H1 (cell line): ENCODE measurements at places on chromosomes 1 and 21. TPM values are rescaled to one million over a fixed set of nuclear protein-coding genes. Genes with fewer than 3 reads are reported as not detected.

- peaks cover 7% of the 10 kb centered on the region; the same call in 1 of the 2 replicates for H3K4me1 ChIP-seq
- no peak overlapping the region for H3K4me3 ChIP-seq
- peaks cover 24% of the 10 kb centered on the region for H3K36me3 ChIP-seq
- no peaks in the 10 kb centered on the region for H3K27me3 ChIP-seq
- no peak for DNase-seq
Measured at GRCh38 chr1:46345281-46345680, 4.7 kb downstream of the NSUN4 start.

GRCh38 chr1:108075055-108075454, 110.1 kb upstream of the VAV3 start:
- no peaks in the 10 kb centered on the region for H3K27me3 ChIP-seq
- H3K27ac ChIP-seq, result no peak overlapping the region
- no peak for DNase-seq
- no peak overlapping the region for H3K4me3 ChIP-seq
- no peaks in the 10 kb centered on the region for H3K36me3 ChIP-seq

GRCh38 chr1:174637487-174637886, 189.7 kb downstream of the GPR52 start:
- no peak for DNase-seq
- H3K4me1 ChIP-seq, result no peaks in the 10 kb centered on the region
- H3K4me3 ChIP-seq, result no peak overlapping the region
- H3K27me3 ChIP-seq, result no peaks in the 10 kb centered on the region

DNA sequence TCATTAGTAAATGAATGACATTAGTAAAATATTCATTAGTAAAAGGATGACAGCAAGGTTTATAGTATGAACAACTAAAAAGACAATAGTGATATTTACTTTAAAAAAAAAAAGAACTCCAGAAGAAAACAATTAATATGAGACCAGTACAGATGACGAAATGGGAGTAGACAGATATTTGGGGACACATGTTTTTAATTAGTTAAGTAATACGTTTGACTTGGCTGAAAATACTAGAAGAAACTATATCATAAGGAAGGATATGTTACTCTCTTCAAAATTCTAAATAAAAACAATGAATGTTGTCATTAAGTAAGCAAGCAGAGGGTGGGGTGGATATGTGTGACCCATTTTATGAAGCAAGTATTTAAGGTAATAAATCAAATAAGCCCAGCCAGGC, 61.9 kb downstream of the GPATCH2 start:
- DNase-seq, result no peak
- H3K27me3 ChIP-seq, result no peaks in the 10 kb centered on the region
- H3K4me3 ChIP-seq, result no peak overlapping the region

- no peaks in the 10 kb centered on the region for H3K27me3 ChIP-seq
- peaks cover 5% of the 10 kb centered on the region for H3K36me3 ChIP-seq
- H3K4me3 ChIP-seq, result no peak overlapping the region
- H3K27ac ChIP-seq, result no peak overlapping the region
- no peaks in the 10 kb centered on the region for H3K4me1 ChIP-seq
Measured at GRCh38 chr1:34850382-34850781, 9.2 kb downstream of the SMIM12 start.

DNA sequence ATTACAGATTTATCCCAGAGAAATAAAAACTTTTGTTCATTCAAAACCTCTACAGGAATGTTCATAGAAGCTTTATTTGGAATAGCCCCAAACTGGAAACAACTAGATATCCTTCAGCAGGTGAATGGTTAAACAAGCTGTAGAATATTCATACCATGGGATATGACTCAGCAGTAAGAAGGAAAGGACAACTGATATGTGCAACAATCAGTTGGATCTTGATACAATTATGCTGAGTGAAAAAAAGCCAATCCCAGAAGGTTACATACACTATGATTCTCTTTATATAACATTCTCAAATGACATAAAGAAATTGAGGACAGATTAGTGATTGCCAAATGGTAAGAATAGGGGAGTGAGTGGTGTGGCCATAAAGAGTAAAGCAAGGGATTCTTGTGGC, 376.7 kb downstream of the S1PR1 start:
- H3K4me3 ChIP-seq, result no peak overlapping the region
- H3K27ac ChIP-seq, result no peak overlapping the region
- no peaks in the 10 kb centered on the region for H3K4me1 ChIP-seq
- no peaks in the 10 kb centered on the region for H3K27me3 ChIP-seq
- no peak for DNase-seq

DNA sequence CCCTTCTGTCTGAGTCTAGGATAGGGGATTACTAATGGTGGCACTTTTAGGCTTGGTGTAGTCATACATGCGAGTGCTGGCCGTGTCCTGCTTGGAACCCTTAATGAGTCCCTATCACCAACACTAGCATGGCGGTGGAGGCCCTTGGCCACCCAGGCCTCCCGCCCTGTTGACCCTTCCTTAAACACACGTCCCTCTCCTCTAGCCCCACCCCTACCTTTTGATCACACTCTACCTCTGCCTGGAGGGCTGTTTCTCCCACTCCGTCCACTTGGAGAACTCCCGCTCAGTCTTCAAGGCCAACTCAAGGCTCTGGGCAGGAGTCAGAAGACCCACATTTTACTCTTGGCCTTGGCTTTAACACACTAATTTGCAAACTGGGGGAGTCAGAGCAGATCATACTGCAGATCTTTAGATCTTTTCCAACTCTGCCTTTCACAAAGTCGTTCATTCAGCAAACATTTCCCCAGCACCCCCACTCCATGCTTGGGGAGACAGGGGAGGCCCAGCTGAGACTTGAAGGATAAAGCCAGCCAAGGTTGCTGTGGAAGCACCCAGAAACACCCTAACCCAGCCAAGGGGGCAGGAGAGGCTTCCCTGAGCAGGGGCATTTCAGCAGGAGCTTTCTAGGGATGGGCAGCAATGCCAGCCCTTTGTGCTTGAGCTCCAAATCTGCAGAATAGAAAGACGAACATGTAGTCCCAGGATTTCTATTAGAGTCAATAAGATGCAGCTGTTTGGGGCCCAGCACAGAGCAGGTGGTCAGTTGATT, 1.9 kb downstream of the PODN start:
- peaks cover 30% of the 10 kb centered on the region for H3K27me3 ChIP-seq
- H3K4me1 ChIP-seq, result peaks cover 9% of the 10 kb centered on the region
- no peak overlapping the region for H3K27ac ChIP-seq
- no peak overlapping the region for H3K4me3 ChIP-seq
- DNase-seq, result peak; percentile 44

DNA sequence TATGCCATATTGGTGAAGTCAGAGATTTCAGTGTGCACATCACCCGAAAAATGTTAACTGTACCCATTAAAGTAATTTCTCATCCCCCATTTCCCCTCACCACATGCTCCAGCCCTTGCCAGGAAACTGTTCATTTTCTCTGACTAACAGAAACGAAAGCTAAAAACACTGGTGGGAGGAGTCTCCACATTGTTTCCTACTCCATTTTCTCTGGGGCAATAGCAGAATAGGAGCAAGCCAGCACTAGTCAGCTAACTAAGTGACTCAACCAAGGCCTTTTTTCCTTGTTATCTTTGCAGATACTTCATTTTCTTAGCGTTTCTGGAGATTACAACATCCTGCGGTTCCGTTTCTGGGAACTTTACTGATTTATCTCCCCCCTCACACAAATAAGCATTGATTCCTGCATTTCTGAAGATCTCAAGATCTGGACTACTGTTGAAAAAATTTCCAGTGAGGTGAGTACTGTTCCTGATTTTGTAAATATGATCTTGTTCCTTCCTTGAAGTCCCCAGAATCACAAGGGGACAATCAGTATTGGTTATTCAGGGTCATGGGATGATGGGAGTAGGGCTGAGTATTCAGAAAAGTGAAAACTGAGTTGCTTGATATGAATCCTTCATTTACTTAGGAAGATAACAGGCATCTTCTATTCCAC, at the start of gene IFI16:
Gene IFI16 (plus strand): TSS at position 204 of the 658 bp plus-strand sequence. CDS start 4,774 bp downstream, outside the sequence.
- H3K27me3 ChIP-seq, result peaks cover 12% of the 10 kb centered on the region; the same call in 1 of the 2 replicates
- H3K27ac ChIP-seq, result no peak within 1 kb of the TSS
- no peaks in the 10 kb centered on the region for H3K36me3 ChIP-seq
- no peak for DNase-seq
- peaks cover 15% of the 10 kb centered on the region for H3K4me1 ChIP-seq

DNA sequence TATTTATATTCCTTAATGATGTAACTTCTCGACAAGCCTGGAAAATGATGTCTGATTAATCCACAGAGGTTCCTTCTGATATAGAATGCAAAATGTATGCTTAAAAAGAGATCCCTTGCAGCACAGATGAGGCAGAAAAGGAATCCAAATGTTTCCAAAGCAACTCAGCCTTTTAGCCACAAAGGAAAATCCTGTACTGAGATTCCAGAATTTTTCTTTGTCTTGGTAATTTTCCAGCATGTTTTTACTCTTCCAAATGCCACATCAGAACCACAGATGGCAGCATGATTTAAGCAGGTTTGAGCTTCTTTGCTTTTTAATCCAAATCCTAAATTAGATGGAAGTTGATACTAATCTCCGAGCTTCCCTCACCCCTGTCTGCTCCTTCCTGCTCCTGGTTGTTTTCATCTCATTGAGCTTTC, 176.4 kb upstream of the PALMD start:
- no peaks in the 10 kb centered on the region for H3K4me1 ChIP-seq
- no peak for DNase-seq
- no peaks in the 10 kb centered on the region for H3K36me3 ChIP-seq
- no peak overlapping the region for H3K27ac ChIP-seq
- no peaks in the 10 kb centered on the region for H3K27me3 ChIP-seq

GRCh38 chr1:228955691-228956090, 220.4 kb downstream of the RHOU start:
- H3K4me1 ChIP-seq, result peaks cover 3% of the 10 kb centered on the region
- no peak for DNase-seq
- no peak overlapping the region for H3K27ac ChIP-seq
- H3K4me3 ChIP-seq, result no peak overlapping the region

DNA sequence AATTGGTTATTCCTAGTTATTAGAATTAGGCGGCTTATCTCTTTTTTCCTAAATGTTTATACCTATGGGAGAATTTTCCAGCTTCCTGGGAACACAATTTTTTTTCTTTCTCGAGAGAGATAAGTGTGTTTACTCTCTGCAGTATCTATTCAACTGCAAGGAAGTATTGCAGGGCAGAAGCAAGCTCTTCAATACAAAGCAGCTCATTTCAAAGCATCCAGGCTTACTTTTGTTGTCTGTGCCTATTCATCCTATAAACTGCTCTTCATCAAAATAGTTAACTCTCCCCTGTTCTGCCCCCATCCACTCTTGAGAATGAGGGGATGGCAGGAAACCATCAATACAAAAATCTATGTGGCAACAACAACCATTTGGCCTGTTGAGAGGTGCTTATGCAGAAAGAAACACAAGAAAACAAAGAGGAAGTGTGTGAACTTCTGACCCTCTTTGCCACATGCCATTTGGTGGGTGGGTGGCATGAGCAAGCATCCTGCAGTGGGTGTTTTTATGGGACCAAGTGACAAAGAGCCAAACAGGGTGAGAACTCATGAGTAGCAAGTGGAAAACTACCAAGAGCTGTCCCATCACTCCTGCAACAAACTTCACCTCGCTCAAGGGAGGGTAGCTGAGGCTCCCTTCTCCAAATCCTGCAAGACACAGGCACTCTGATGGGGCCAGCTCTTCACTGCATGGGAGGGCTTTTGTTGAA, 50.6 kb upstream of the MRPS6 start:
- H3K4me1 ChIP-seq, result no peaks in the 10 kb centered on the region
- DNase-seq, result no peak
- no peaks in the 10 kb centered on the region for H3K36me3 ChIP-seq

DNA sequence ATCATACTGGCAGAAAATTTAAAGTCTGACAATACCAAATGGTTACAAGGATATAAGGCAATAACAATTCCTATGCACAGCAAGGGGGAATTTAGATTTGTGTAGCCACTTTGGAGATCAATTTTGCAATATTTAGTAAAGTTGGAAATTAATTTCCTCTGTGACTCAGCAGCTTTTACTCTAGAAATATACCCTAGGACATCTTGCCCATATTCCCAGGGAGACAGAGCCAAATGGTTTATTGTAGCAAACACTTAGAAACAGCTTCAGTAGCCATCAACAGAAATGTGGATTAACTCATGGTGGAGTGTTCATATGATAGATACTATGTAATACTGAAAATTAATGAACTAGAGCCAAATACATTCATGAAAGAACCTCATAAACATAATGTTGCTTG, 104.6 kb downstream of the BACH1 start:
- H3K4me3 ChIP-seq, result no peak overlapping the region
- peaks cover 7% of the 10 kb centered on the region; the same call in 1 of the 2 replicates for H3K36me3 ChIP-seq
- H3K27ac ChIP-seq, result no peak overlapping the region
- H3K4me1 ChIP-seq, result no peaks in the 10 kb centered on the region
- no peak for DNase-seq

- H3K27me3 ChIP-seq, result no peaks in the 10 kb centered on the region
- no peaks in the 10 kb centered on the region for H3K4me1 ChIP-seq
- DNase-seq, result no peak
Measured at GRCh38 chr1:181352695-181353094, 130.6 kb upstream of the CACNA1E start.

GRCh38 chr1:229260297-229260696, 10.6 kb upstream of the RAB4A start:
- no peak overlapping the region for H3K4me3 ChIP-seq
- H3K27ac ChIP-seq, result no peak overlapping the region
- DNase-seq, result peak; percentile 10
- no peaks in the 10 kb centered on the region for H3K36me3 ChIP-seq
- no peaks in the 10 kb centered on the region for H3K27me3 ChIP-seq
- no peaks in the 10 kb centered on the region for H3K4me1 ChIP-seq

DNA sequence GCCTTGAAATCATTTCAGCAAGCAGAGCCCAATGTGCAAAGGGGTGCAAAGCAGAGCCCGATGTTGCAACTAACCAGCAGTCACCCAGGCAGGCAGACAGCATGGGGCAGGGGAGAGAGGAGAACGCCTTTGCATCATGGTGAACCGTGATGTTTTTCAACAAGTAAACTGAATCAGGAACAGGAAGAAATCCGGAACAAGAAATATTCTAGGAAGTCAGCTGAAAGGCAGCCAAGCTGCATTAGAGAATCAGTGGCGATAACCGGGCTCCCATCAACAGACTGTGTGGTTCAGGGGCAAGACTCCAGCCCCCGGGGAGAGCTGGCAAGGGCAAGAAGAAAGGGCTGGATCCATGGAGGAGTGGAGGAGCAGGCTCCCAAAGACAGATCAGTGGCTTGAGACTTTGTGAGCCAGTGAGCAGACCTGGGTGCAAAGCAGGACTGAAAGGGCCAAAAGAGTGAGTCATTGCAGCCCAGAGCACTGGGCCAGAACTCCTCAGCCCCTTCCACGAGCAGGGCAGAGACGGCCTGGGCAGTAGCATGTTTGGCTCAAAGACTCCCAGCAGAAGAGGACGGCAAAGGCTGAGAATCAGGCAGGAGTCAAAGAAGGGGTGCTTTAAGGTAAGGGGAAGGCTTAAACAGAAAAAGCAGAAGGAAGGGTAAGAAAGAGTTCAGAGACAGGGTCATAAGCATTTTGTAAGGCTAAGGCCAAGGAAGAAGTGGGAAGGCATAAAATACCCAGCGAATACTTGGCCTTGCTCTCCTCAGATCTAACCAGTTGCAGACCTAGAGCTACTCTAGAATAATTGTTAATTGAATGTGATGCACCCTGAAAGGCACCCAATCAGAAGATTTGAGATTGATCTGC, 155.0 kb downstream of the SETD4 start:
- H3K36me3 ChIP-seq, result no peaks in the 10 kb centered on the region
- no peaks in the 10 kb centered on the region for H3K27me3 ChIP-seq
- H3K4me1 ChIP-seq, result peaks cover 2% of the 10 kb centered on the region
- H3K27ac ChIP-seq, result no peak overlapping the region

The TMPRSS2 gene
- 9.2 and 13.2 TPM in 2 replicates for total RNA-seq

The PLD5 gene
- 7.5 and 8.5 TPM in 2 replicates for total RNA-seq
